Activated CD8-positive, alpha-beta memory T cell treated with anti-CD3 and anti-CD28 coated beads for 4 hours (primary cell): ENCODE measurements at places on chromosomes 1 and 21.
A peak's percentile ranks its signal among the peaks of the same experiment; 100 is the strongest.

DNA sequence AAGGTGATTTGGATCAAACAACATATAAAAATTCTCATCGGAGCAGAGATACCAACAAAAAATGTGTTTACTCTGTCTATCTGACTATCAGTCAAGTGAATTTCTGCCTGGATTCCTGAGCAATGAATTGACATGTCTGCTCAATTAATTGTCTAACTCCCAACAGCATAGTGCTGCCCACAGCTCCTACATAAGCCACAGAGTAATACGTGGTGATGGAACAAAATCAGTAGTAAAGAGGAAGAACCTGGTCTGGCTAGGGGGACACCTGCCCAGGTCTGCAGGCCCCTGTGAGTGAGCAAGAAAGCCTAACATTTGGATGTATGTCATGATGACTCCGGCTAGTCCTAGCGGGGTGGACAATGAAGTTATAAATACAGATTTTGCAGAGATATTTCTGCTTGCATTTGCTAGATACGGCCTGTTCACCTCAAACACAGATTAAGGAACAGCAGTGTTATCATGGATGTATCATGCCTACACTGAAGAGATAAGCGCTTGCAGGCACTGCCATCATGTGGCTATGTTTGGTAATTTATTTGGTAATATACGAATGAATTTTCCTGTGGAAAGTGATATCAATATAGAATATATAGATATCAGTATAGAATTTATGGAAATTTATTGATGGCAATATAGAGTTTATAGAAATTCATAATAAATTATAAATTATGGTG lies 69.6 kb upstream of the LRRC8B start:
- peak; percentile 44 for DNase-seq

DNA sequence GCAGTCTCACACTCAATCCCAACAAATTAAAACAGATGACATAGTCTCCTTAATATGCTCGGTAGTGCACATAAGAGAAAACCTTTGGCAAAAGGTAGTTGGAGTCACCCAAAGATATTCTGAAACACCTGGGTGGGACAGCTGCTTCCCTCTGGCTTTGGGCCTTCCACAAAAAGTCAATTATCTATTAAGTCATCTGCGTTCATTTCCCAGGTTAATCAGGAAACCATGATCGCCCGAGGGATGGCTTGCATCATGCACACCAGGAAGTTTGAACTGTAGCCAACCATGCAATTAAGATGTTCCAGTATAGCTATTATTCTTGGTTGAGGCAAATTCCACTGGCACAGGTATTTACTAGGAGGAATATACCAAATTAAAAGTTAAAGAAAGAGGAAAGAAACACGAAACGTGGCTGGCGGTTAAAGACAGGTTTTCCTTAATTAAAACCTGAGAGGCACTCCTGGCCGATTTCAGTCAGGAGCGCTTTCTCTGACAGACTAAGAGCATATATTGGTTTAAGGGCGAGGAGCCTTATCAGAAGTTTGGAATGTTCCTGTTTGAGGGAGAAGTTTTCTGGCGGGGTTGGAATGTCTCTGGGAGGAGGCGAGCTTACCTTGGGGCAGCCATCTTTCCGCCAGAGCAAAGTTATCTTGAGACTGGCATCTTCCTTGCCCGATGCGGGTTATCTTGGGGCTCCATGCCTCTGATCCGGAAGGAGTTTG lies 19.9 kb downstream of the CLDN17 start:
- no peak for DNase-seq

- no peak for DNase-seq
These were observed 74.3 kb upstream of the IFNAR2 start for GRCh38 chr21:33155422-33155821.

GRCh38 chr1:116429821-116430374 lies 56.9 kb downstream of the ATP1A1 start:
- DNase-seq, result no peak

GRCh38 chr1:22142315-22143064 lies 407 bp downstream of the WNT4 start:
- DNase-seq, result no peak

DNA sequence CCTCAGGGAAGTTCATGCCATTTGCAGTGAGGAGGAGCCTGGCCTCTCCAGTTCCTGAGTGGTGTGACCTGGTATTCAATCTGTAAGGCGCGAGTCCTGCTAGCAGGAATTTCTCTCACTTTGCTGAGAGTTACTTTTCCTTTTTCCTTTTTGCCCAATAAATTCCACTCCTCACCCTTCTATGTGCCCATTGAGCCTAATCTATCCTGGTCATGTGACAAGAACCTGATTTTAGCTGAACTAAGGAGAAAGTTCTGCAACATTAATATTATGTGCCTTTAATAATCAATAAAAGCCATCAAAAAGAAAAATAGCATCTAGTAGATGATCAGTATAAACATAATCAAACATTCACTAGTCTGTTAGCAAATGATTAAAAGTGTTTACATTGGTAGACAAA lies 136.1 kb upstream of the POGK start:
- DNase-seq, result no peak

DNA sequence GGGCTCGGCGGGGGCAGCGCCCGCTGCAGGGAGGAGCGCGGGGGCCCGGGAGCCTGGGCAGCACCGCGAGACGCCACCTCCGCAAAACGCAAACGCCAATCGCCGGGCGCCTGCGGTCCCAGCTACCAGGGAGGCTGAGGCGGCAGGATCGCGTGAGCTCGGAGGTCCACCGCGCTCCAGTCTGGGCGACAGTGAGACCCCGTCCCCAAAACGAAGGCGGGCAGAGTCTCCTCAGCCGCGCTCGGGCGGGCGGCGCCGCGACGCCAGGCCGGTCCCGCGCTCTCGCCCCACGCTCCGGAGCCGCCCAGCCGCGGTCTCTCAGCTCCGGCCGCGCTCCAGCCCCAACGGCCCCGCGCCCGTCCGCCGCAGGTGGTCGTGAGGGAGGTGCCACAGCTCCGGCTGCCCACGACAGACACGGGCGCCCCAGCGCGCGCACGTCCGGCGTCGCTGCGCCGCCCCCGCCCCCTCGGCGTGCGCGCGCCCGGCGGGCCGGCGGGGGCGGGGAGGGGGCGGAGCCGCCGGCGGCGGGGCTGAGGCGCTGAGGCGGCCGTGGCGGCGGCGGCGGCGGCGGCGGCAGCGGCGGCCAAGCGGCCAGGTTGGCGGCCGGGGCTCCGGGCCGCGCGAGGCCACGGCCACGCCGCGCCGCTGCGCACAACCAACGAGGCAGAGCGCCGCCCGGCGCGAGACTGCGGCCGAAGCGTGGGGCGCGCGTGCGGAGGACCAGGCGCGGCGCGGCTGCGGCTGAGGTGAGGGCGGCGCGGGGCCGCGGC lies at the start of gene ADARB1:
ADARB1 (plus strand) TSS at position 533 of the 770 bp plus-strand sequence. CDS start 97,077 bp downstream, outside the sequence.
- peak; percentile 23 for DNase-seq

- no peak for DNase-seq
These were observed 247.2 kb downstream of the DUSP10 start for GRCh38 chr1:221494670-221495069.

DNA sequence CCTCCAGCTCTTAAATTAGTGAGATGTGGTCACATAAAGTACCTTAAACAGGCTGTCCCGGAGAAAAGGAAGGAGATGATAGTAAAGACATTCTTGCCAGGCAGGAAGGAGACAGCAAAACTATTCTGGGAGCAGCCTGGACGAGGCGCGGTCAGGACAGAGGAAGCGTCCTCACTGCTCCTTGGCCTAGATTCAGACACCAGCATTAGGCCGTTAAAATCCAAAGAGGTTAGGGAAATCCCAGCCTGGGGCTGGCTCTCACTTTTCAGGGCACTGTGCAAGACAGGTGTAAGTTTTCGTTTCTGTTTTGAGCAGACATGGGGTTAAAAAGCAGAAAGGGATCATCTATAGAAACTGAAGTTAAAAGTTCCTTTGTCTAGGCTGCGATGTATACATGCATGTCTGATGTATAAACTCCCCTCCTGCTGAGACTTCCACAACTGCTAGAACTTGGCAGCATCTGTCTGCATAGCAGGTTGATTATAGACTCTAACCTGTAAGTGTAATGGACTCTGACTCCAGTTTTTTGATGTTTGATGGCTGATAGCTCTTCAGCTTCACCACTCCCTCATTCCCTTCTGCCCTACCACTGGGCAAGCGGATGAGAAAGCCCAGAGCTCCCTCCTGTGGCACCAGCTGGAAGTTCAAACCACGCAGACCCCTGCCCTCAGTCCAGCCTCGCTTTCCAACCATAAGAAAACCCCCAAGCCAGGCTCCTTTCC lies 21.5 kb downstream of the STPG1 start:
- DNase-seq, result no peak

GRCh38 chr1:196385109-196385508 lies 223.1 kb downstream of the KCNT2 start:
- DNase-seq, result no peak

DNA sequence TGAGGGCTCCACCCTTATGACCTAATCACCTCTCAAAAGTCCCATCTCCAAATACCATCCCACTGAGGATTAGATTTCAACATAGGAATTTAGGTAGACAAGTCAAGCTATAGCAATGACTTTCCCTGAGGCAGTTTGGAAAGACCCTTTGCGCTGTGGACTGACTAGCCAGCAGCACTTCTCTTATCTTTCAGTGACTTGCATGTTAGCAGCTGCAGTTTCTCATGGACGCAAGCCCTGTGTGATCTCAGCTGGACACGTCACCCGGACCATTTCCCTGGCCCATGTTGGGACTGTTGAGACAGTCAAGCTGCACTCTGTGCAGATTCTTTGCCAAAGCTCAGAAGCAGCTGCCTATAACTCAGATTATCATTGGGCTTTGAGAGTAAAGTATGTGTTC lies 408.1 kb upstream of the USP24 start:
- DNase-seq, result no peak

- no peak for DNase-seq
These were observed 44.3 kb downstream of the CD34 start for GRCh38 chr1:207866471-207867135.

GRCh38 chr1:244854166-244854565 lies 10.2 kb downstream of the HNRNPU start:
- no peak for DNase-seq

GRCh38 chr1:7046314-7046713 lies 261.1 kb downstream of the CAMTA1 start:
- DNase-seq, result no peak

GRCh38 chr1:65407877-65408276 lies 12.6 kb upstream of the LEPR start:
- no peak for DNase-seq

- no peak for DNase-seq
These were observed 257.2 kb downstream of the FGGY start for GRCh38 chr1:59554011-59554663.

DNA sequence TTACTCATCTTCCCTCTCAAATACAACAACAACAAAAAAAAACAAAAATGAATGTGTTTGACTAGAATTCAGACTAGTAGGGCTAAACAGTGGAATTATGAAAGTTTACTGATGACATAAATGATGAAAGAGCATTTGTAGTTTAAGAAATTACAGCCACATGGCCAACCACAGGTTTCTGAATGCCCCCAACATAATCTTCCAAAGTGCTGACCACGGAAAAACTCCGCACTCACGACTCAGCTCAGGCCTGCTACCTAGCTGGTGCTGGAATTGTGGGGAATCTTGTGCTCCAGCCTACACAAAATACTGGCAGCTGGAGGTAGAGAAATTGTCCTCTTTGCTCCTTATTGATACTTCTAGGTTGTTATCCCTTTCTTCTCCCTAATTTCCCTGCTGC lies 23.6 kb upstream of the TBX15 start:
- DNase-seq, result no peak

DNA sequence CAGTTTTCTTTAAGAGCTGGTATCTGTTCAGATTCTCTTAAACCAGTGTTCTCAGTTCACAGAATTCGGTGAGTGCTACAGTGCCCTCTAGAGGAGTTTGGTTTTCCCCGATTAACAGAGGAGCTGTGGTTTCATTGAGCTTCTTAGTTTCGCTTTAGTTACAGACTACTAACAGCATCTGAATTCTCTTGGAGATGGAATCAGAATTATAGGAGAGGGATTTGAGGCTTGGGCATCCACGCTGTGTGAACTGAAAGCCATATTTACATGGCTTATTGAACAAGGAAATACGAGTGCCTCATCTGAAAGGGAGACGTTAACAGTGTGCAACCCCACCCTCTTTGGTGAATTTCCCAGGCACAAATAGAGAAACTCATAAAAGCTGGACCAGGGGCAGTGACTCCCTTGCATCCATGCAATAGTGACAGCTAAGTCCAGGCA lies 202.0 kb downstream of the USH2A start:
- DNase-seq, result no peak

GRCh38 chr1:70509996-70510876 lies 99.2 kb downstream of the CTH start:
- DNase-seq, result no peak

DNA sequence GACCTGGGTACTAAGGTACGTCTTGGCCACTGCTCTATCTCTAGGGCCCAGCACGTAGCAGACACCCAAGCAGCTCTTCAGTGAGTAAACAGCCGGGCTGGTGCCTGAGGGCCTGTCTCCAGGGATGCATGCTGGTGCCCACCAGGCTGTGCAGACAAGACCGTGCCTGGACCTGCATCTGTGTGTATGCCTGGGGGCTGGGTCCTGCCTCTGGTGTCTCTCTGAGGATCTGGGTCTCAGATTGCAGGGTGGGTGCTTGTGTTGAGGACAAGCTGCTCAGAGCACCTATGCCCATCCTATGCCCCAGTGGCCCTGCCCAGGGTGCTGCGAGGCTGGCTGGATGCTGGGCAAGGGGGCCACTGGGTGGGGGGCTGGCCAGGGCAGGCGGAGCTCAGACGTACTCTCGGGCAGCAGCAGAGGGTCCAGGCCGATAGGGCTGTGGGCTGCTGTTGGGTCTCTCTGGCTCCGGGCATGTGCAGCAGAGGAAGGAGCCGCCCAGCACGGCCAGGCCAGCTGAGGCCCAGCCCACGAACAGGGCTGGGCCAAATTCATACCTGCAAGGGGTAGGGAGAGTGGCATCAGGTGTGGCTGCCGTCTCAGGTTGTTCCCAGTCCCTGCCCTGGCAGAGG lies 4.4 kb downstream of the CLDN19 start:
- no peak for DNase-seq

- DNase-seq, result no peak
These were observed 532.7 kb upstream of the OLFM3 start for GRCh38 chr1:102529446-102529845.

GRCh38 chr1:151210830-151211229 lies 12.5 kb downstream of the PIP5K1A start:
- no peak for DNase-seq

DNA sequence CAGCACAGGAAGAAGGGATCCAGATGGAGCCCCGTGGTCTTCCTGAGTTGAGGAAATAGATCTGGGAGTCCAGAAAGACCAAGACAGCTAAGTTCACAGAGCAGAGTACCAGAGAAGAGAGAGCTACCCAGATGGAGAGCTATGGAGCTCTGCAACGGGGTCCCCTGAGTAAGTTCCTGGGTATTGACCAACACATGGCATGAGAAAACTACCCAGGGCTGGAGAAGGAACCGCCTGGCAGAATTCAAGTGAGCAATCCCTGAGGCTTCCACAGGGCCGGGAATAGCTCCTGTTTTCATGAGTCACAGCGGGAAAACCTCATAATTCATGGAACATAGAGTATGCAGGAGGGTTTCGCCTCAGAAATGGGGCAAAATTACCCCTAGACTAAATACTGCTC lies 19.7 kb downstream of the STPG1 start:
- no peak for DNase-seq

DNA sequence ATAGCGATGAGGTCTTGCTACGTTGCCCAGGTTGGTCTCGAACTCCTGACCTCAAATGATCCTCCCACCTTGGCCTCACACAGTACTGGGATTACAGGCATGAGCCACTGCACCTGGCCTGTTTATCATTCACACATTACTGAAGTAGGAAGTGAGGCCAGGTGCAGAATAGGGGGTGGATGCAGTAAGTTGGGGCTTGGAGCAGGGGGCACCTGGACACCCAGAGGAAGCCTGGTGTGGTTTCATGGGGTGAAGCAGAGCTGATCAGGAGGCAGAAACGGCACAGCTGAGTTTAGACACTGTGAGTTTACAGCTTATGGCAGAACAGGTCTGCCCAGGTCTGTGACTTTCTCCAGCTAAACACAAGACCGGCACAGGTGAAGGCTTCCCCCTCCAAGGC lies 4.9 kb downstream of the CDA start:
- no peak for DNase-seq
